ENCODE measurements at places on chromosomes 7 and 10.

GRCh38 chr7:100684534-100685042, 9.5 kb downstream of the GIGYF1 start:
- DNase-seq, result no peak

DNA sequence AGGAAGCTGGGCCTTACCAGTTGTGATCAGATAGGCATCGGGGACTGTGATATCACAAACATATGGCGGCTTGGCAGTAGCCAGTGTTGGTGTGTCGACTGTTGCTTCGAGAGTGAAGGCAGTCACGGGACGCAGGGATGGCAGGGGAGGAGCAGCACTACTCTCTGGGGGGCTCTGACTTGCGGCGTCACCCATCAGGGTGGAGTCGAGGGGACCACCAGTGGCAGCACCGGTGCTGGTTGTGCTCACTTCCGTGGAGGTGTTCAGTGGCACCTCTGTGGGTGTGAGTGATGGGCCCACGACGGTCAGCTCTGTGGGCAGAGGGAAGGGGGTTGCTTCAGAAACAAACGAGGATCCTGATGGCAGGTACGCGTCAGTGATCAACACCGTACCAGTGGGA, 64.5 kb downstream of the KIAA1549 start:
- DNase-seq, result no peak

DNA sequence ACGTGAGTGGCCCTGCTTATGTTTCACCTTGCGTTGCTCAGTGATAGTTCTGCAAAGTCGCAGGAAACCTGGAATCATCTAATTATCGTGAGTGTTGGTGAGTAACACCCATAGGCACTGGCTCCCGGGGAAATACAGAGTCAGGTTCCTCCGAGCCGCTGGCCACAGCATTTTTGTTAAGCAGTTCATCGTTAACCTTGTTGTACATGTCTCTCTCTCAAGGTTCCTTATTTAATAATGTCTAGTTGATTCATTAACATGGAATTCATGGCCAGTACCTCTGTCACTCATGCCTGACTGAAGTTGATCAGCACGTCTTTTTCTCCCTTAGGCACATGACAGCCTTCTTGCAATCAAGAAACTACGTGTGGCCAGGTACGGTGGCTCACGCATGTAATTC, 3.1 kb upstream of the ZFAND2A start:
- DNase-seq, result no peak

GRCh38 chr10:32256613-32257437, 90.1 kb downstream of the EPC1 start:
- DNase-seq, result no peak

DNA sequence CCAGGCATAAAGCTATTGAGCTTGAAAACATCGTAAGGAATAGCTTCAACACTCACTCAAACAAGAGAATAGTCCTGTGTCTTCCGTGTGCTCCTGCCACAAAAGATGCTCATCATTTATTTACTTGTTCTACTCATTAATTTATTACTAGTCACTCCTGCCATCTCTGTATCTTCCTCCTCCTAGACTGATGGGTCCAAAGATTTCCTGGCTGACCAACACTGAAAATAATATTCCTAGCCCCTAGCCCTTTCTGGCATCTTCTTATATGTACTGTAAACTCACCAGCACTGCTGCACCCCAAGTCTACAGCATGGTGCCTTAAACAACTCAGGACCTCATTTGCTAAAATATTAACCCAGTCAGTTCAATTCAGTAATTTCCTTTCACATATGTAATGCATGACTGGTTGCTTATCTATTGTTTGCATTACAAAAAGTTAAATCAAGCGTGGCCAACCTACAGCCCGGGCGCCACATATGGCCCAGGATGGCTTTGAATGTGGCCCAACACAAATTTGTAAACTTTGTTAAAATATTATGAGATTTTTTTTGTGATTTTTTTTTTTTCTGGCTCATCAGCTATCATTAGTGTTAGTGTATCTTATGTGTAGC, 86.7 kb upstream of the GSDME start:
- no peak for DNase-seq

GRCh38 chr7:130047831-130048230, 3.3 kb downstream of the ZC3HC1 start:
- DNase-seq, result peak; percentile 9

DNA sequence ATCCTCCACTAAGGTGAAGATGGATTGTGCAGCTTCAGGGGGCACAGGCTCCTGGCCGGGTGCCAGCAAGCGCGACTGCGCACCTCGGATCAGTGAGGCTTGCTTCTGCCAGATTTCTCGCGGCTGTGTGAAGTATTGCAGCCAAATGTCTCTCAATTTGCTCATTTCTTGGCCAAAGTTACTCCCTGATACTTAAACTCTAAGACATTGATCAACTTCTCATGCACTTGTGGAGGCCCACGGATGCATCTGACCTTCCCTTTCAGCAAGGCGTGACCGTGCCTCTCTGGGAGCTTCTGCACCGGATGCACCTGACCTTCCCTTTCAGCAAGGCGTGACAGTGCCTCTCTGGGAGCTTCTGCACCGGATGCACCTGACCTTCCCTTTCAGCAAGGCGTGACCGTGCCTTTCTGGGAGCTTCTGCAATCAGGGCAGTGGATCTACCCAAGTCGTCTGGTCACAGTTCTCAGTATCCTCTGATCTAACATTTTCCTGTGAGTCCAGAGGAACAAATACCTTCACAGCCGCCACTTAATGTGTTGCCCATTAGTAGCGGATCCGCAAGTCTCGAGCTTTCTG, 248.3 kb downstream of the ADARB2 start:
- no peak for DNase-seq

DNA sequence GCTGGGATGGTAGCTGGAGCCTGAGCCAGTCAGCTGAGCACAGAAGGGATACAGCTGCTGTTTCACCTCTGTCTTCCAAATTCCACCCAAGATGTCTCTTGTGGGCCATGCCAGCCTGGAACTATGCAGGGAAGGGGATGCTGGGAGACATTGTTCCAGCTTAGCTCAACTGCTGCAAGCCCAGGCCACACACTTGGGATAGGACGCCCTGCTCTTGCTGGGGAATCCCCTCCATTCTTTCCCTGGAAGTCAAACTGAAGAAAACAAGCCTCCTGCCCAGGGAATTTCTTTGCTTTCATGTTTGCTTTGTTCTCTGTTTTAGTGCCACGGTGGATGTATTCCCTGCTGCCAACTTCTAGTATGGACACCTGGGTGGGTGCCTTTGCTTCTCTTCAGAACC, 55.2 kb upstream of the CDK13 start:
- DNase-seq, result no peak

- DNase-seq, result no peak
Measured at GRCh38 chr10:125060026-125060425, 100.3 kb downstream of the CTBP2 start.

GRCh38 chr7:4157651-4158050, 524.4 kb upstream of the FOXK1 start:
- DNase-seq, result no peak

- DNase-seq, result peak; percentile 12
Measured at GRCh38 chr7:127391591-127392181, 822 bp downstream of the ZNF800 start.

DNA sequence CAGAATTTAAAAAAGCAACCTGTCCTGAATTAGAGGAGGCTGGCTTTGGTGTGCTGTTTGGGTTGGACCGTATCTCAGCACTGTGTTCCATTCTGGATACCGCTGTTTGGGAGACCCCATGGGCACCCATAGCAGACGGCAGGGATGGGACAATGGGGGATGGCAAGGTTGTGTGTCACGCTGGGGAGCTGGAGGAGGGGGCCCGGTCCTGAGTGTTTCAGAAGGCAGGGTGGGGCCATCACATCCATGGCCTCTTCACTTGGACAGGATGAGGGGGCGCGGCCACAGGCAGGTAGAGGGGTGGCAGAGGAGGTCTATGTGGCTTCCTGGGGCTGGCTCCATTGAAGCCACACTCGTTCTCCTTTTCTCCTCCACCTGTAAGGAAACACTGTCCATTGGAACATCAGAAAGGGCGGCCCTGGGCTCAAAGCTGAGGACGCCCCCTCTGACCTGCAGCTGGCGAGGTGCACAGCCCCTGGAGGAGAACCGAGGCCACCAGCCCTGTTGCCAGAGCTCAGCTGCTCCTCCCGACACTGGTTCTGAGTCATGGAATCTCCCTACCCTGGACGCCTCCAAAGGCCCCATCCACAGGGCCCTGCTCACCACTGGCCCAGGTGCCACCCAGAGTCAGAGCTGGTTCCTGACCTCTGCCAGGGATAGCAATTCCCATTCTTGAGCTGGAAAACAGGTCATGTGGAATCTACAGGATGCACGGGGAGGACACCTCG, 587.3 kb downstream of the DNAJB6 start:
- no peak for DNase-seq

- no peak for DNase-seq
Measured at GRCh38 chr10:61973169-61973568, 71.7 kb downstream of the ARID5B start.

DNA sequence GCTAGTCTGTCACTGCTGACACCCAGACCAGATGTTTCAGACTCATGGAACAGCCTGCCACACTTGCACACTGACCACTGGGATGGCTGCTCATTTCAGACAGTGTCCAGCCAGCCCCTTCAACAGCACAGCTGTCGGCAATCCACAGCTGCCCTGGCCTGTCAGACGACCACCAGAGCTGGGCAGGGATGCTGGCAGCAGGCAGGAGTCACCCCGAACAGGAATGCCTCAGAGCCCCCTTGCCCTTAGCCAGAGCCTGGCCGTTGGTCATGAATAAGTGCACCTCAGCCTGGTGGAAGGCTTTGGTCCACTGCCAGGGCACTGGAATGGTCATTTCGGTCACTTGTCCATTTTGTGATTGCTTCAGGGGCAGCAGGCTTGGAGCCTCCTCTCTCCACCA, 149.6 kb upstream of the TCERG1L start:
- no peak for DNase-seq

GRCh38 chr7:38795593-38795992, 113.4 kb downstream of the VPS41 start:
- no peak for DNase-seq

GRCh38 chr7:78939669-78940068, 513.8 kb downstream of the MAGI2 start:
- DNase-seq, result no peak

DNA sequence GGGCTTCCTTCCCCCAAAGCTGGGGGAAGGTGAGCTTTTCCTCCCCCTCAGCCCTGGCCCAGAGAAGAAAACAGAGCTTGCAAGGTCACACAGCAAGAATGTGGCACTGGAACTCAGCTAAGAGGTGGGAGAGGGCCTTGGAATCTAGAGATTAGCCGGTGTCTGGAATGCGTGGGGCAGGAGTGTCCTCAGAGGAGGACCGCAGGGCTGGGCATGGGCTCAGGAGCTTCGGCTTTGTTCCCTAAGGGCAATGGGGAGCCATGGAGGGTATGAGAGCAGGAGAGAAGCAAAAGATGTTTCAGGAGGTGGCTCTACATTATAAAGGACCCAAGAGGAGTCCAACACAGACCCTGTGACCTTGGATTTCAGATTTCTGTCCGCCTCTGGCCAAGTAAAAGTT, 127.2 kb upstream of the TNRC18 start:
- no peak for DNase-seq

DNA sequence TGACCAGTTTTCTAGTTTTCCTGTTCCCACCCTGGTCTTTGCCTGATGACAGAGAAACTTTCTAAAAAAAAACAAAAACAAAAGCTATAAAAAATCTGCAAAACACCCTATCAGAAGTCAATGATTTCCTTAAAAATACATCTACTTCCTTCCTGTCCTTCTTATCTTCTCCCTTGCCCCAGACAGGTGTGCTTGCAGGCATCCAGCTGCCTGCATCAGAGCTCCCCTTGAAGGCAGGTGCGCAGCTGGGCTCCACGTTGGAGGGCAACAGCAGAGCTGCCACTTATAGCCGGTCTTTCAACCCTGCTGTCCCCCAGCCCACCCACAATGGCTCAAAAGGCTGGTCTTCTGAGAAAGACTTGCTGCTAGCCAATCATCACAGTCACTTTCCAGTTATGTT, 29.8 kb downstream of the UBE2D4 start:
- DNase-seq, result no peak

GRCh38 chr7:112874909-112875308, 84.7 kb upstream of the TMEM168 start:
- DNase-seq, result no peak

DNA sequence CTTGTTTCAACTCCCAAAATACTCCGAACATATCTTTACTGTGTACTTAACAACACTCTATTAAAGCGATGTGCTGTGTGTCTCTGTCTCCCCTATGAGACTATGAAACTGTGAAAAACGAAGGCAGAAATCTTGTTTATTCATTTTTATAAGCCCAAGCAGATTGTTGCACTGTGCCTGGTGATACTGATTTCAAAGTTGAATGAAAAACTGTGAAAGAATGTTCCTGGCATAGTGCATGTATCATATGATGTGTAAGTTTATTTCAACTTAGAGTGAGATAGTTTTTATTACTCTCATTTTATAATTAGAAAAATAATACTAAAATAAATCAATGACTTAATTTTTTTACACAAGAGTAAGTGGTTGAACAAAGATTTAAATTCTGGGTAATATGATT, 471.9 kb upstream of the PCDH15 start:
- DNase-seq, result no peak

GRCh38 chr10:109650228-109650627, 273.1 kb downstream of the XPNPEP1 start:
- DNase-seq, result no peak

- DNase-seq, result no peak
Measured at GRCh38 chr10:98170249-98171117, 36.0 kb downstream of the R3HCC1L start.

GRCh38 chr10:188546-188945, 53.3 kb downstream of the ZMYND11 start:
- DNase-seq, result no peak

GRCh38 chr7:132030883-132031282, 474.5 kb upstream of the PODXL start:
- DNase-seq, result peak; percentile 9

Data from NCI-H226 (cell line).